ENCODE measurements at places on chromosomes 12 and 14. TPM values are rescaled to one million over a fixed set of nuclear protein-coding genes. Genes with fewer than 3 reads are reported as not detected.

- DNase-seq = no peak
These were observed 102.7 kb downstream of the UNC79 start for GRCh38 chr14:93533437-93533836.

GRCh38 chr12:34404377-34405285 lies 382.3 kb downstream of the ALG10 start:
- peak; percentile 3 for DNase-seq

GRCh38 chr12:19916196-19916753 lies 452.1 kb upstream of the PDE3A start:
- no peak for DNase-seq

- no peak for DNase-seq
These were observed 1.4 kb downstream of the DACT1 start for GRCh38 chr14:58639198-58639565.

DNA sequence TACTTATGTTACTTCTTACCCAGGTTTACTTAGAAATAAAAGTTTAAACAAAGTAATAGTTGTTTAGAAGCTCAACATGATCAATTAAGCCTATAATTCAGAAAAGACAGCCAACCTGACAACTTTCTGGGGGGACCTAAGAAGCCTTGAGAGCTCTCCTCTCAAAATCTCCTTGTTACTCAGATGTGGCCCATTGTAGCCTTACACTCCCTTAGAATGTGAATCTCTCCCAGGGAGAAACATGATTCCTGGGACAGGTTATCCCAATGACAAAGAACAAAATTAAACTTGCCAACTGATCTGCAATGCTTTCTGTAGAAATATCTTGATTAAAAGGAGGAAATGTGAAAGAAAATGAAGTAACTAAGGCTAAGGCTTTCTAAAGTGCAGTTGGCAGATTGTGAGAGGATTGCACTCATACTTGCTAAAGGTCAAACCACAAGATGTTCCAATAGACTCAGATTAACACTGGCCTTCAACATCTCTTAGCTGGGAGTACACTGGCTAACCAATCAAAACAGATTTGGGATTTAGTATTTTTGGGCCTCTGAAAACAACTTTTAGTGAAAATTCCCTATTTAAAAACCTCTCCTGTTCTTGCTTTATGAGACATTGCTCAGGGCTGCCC lies 72.3 kb upstream of the TMX1 start:
- DNase-seq = no peak

GRCh38 chr14:91521061-91521640 lies 11.0 kb upstream of the PPP4R3A start:
- no peak for DNase-seq

- no peak for DNase-seq
These were observed 41.0 kb downstream of the DIP2B start for GRCh38 chr12:50545786-50546185.

DNA sequence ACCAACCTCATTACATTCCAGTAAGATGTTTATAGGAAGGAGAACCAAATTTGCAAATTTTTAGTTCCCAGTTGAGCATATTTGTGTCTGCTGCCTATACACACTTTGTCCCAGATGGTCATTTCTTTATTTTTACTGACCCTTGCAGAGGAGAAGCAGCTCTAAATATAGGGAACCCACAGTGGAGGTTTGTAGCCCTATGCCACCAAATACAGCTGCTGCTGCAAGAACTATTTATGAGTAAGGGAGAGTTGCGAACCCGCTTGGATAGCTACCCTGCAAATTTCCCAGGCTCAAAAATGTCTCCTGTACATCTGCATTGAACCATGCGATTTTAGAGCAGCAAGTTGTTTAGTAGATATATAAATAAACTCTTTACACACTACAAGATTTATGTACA lies 48.2 kb downstream of the NAV3 start:
- DNase-seq = no peak

DNA sequence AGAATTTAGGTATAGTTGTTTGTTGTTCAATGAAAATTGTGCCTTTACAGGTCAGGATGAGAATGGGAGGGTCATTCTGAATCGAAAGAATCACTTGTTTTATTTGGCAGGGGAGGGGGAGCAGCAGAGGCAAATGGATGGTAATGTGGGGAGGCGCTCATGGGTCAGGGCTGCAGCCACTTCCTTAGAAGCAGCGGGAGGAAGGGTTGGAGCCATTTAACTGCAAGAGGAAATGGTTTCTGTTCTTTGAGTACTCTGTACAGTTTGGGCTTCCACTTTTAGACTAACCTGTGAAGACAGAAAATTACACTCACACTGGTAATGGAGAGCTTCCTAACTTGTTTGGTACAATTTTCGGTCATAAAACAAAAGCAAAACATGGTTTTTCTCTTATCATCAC lies 57.2 kb downstream of the PIWIL1 start:
- peak; percentile 54 for DNase-seq

The ACSM4 gene
- total RNA-seq = 1.9 TPM

The SERPINA6 gene
- total RNA-seq = not detected

DNA sequence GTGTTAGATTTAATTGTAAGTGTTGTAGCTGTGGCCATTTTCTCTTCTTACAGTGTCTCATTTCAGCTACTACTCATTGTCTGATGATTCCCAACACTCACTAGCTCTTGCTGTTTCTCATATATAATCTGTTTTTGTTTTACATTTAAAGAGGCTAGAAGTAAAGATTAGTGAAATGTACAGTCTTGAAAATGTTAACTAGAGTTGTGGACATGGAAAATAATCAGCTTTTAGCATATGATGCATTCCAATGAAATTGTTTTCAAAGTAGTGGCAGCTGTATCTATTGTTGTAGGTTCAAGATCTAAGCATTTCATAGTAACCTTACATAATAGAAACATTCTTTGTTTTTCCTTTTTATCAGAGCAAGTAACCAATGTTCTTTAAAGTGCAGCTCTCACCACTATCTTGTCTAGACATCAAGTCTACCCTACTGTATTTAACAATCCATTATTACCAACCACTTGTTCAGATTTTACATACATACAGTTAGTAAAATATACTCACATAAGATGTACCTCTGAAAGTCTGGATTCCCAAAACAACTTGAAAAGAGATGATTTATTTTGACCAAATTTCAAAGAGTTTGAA lies 76.9 kb downstream of the PPHLN1 start:
- DNase-seq = no peak

The NR1H4 gene
- not detected for total RNA-seq

GRCh38 chr12:116370886-116371580 lies 93.5 kb upstream of the MED13L start:
- DNase-seq = no peak

DNA sequence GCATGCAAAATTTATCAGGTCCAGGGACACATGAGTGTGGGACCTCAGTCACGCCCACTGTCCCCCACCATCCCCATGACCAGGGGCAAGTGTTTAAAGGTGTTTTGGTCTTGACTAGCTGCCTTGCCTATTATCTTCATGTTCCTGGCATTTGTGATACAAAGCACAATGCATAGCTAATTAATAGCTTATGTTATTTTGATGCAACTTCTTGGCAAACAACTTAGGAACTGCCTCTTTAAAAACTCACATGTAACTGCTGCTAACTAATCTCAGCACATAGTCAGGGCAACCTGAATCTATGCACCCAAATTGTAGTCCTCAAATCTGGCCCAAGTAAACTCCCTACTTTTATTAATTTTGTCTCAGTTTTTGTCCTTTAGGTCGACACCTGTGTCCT lies 7.4 kb upstream of the OR6J1 start:
- DNase-seq = no peak

DNA sequence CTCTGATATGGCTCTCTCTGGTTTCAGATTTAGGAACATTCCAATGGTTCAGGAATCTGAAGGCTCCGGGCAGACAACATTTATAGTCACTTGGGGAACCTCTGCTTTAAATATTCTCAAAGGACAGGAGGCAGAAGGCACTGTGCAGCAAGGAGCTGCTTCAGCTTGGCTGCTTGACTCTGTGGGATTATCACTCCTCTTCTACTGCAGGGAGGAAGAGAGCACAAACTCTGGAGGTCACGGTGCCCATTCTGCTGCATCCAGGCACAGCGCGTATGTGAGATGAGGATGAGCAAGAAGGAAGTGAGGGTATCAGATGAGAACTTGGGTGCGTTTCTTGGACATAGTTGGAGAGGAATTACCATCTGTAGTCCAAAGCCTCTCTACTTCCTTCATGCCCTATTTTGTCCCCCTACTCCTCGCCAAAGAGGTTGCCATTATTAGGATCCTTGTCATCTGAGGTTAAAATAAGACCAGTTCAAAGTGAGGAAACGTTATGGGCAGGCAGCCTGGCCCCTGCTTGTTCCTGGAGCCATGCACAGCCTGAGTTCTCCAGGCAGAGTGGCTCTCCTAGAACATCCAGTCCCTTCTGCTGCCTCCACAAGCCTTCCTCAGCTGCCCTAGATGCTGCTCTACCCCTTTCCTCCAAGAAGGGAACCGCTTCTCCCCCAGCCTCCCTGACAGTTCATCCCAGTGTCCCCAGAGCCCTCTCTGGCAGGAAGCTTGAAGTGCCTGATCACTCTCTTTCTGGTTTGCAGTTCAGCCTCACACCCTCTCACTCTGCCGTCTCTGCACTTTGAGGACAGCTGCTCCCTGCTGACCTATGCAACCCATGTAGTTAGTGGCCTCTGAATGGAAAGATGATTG lies 12.5 kb downstream of the FGF6 start:
- DNase-seq = no peak

DNA sequence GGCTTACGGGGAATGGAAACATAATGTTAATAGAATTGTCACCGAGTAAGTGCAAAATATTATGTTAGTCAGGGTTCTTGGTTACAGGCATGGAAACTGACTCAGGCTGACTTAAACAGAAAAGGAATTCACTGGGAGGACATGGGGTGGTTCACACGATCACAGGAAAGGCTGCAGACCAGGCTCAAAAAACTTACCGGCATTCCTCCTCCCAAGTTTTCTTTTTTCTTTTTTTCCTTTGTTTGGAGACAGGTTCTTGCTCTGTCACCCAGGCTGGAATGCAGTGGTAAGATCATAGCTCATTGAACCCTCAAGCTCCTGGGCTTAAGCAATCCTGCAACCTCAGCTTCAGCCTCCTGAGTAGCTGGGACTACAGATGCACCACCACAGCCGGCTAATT lies 11.9 kb upstream of the UBE2N start:
- no peak for DNase-seq

DNA sequence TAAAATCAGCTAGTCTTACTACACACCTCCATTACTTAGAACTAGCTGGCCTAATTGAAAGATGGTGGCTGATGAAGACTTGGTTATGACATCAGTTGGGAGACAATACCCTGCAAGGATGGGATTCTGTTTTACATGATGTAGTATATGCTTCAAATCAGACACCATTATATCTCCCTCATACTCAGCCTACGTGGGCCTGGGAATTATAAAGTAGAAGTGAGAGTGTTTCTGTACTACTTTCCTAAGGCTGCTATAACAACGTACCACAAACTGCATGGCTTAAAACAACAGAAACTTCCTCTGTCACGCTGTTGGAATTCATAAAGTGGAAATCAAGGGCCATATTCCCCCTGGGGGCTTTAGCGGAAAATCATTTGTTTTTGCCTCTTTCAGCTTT lies 190.4 kb downstream of the PAH start:
- no peak for DNase-seq

- no peak for DNase-seq
These were observed 280.3 kb downstream of the KSR2 start for GRCh38 chr12:117688446-117688845.

DNA sequence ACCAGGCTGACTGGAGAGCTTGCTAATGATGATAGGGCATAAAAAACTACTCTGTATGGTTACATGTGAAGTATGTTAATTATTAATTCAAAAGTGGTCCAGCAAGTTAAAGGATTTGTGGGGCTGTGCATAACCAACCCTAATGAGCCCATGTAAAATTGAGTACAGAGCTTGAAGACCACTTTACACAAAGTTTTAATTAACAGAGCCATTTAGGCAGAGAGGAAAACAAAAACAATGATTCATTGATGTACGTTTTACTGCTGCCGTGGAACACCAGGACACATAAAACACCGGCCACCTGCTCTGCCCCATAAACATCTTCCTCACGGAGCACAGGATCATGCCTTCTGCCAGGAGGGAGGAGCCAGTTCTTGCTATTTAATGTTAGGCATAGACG lies 83.5 kb downstream of the RIMBP2 start:
- no peak for DNase-seq

- no peak for DNase-seq
These were observed 114.7 kb downstream of the LGMN start for GRCh38 chr14:92633724-92634123.

DNA sequence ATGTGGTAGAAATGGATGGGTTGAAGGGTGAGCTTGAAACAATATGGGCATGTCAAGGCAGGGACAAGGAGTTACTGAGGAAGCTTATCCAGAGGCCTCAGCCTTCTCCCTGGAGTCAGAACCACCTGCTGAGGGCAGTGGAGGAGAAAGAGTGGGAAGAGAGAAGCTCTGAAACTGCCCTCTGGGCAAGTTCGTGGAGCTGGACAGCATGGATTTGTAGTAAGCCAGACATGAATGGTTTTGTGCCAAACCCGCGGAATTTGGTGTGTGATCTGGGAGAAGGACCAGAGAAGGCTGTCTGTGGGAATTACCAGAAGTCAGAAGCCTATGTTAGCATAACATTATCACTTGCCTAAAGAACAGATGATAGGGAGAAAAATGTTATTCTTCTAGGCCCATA lies 164.8 kb downstream of the SLC41A2 start:
- DNase-seq = no peak

The HOXC12 gene
- total RNA-seq = not detected

DNA sequence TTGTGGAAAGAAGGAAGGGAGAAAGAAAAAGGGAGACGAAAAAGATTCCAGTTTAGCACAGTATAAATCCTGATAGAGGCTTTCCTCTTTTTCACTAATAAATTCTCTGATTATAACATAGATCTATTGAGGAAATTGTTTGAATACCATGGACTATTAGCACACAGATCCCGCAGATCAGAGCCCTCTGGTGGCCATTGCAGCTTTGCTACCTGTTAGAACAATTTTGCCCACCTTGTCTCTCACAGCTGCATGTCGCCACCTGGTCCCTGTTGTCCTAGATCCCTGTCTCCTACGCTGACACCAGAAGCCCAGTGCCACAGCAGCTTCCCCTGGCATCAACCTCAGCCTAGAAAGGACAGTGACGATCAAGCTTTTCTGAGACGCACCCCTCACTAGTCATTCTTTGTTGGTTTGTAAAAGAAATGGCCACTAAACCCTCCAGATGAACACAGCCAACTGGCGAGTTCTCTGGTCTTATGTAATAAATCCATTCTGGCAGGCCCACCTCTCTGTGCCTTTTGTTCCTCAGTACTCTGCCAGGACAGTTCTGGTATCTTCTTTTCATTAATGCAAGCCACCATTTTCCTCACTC lies 9.9 kb downstream of the GPHB5 start:
- peak; percentile 55 for DNase-seq

Data from H7 (cell line).